Activated naive CD4-positive, alpha-beta T cell treated with anti-CD3 and anti-CD28 coated beads, Interleukin-2, amount 50 U/mL, for 72 hours (primary cell): ENCODE measurements at places on chromosomes 11 and 22. TPM values are rescaled to one million over a fixed set of nuclear protein-coding genes. Genes with fewer than 3 reads are reported as not detected.

The SHISAL1 gene
- not detected for total RNA-seq

The EXT2 gene
- total RNA-seq = 23.3 TPM

The IL17REL gene
- total RNA-seq = 0.11 TPM

The IRAG1 gene
- total RNA-seq = not detected

The SSH3 gene
- total RNA-seq = 11.6 TPM

The RASL10A gene
- total RNA-seq = 0.20 TPM

The EHF gene
- total RNA-seq = not detected

The OR52J3 gene
- total RNA-seq = not detected

The ZBTB16 gene
- 3.1 TPM for total RNA-seq

The LARGE2 gene
- 1.1 TPM for total RNA-seq

The TM7SF2 gene
- 24.3 TPM for total RNA-seq

The MIOX gene
- 0.25 TPM for total RNA-seq

The AQP11 gene
- total RNA-seq = 0.09 TPM

The SLN gene
- not detected for total RNA-seq

The OR2AT4 gene
- total RNA-seq = not detected

The PHLDA2 gene
- 5.9 TPM for total RNA-seq

The SLC35F2 gene
- total RNA-seq = 11.7 TPM

The OR51E2 gene
- not detected for total RNA-seq

The OR5M8 gene
- total RNA-seq = not detected
